CD4-positive, alpha-beta T cell treated with Interleukin-1 beta for 1 hour (primary cell): ENCODE measurements at places on chromosomes 12 and 14.
A peak's percentile ranks its signal among the peaks of the same experiment; 100 is the strongest.

- DNase-seq = no peak
Measured at GRCh38 chr12:109359131-109359690, 11.5 kb downstream of the MYO1H start.

GRCh38 chr12:8675591-8676036 is 13.0 kb upstream of the MFAP5 start:
- no peak for DNase-seq

DNA sequence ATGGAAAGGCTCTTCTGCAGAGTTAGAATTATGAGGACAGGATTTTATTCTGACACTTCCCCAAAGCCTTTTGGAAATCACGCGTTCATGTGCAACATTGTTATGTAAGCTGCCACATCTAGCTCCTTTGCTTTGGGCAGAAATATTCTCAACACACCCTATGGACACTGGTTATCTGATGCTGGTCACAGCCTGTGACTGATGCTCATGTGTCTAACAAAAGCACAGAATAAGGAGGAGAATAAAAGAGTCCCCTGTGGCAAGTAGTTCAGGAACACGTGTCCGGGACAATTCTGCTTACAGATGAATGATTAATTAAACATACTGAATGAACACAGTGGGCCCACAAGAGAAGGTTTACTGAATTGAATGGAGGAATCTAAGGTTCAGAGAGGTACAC is 22.1 kb downstream of the FOXN3 start:
- DNase-seq = no peak

DNA sequence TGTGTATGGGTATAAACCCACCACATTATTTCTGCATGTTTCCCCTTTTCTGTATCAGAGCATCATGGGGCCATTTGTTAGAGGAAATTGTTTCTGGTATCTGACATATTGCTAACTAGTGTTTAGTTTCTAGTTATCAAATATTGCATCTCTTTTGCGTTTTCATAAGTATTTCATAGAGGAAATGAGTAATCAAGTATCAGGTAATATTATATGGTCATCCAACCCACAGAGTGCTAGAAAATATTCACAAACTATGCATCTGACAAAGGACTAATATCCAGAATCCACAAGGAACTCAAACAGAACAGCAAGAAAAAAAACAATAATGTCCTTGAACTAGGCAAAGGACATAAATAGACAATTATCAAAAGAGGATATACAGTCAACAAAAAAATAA is 258.9 kb upstream of the LRIG3 start:
- no peak for DNase-seq

DNA sequence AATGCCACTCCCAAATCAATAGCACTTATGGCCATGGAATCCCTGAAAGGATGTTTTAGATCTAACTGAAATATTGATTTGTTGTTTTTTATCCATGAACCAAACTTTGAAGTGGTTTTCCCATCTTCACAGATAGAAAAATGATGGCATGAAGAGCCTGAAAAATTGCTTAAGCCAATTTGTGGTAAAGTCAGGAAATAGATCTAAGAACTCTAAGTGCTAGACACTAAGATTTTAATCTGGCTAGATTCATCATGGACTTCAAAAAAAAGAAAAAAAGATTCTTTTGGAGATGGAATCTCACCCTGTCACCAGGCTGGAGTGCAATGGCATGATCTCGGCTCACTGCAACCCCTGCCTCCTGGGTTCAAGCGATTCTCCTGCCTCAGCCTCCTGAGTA is 45.0 kb upstream of the STRN3 start:
- no peak for DNase-seq

DNA sequence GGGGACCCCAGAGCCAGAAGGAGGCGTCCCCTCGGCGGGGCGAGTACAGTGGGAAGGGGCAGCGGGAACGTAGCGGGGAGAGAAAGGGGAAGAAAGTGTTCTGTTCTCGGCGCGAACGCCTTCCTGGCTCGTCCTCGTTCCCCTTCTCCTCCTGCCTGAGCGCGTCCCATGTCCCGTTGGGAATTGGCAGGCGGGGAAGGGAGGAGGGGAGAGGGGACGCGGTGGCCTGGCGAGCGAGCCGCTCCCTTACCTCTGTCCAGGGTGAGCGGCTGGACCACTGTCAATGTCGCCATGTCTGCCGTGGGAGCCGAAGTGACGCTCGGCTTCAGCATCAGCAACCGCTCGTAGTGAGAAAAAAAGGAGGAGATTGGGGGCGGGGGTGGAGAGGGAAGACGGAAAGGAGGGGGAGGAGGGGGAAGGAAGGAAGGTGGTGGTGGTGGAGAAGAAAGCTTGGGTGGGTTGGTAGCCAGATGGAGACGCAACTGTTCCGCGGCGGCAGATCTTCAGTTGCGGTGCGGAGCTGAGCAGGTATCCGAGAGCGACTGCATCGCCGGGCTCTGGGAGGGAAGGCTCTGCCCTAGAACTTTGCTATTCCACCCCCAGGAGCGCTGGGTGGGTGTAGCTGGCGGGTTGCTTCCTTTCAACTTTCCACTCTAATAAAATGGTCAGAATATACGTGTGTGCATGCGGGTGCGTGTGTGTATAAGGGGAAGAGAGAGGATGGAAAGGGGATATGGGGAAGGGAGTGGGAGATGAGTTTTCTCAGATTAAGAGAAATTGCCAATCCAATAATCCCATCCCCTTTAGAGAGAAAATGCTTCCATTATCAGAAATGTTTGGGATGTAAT is at the start of gene LIN7A:
TSS of gene LIN7A (minus strand) at position 544 of the 848 bp plus-strand sequence. CDS start at position 332, 212 bp downstream.
- no peak for DNase-seq

DNA sequence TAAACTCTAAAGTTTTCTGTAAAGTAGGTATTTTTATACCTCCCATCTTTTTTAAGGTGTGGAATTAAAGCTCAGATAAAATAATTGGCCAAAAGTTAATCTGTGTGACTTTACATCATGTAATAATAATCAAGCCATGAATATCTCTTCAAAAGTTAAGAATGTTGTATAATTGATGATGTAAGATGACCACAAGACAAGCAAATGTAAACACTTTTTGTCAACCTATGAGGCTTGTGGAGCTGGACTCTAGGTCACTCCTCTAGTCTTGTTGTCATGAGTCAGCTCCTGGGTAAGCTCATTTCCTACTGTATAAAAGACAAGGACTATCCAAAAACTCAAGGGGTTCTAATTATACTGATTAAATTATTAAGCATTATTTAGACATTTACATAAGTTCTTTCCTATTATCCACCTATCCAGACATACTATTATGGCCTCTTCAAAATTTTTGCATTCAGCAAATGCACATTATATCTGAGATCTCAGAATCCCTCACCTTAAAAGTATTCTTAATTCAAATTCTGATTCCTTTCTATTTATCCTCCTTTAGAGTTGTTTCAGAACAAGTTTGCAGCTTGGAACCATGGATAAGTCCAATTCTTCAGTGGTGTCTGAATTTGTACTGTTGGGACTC is at the start of gene OR4K5:
TSS of gene OR4K5 (plus strand) at position 587 of the 637 bp plus-strand sequence. CDS start at position 587, 0 bp downstream.
- DNase-seq = no peak

DNA sequence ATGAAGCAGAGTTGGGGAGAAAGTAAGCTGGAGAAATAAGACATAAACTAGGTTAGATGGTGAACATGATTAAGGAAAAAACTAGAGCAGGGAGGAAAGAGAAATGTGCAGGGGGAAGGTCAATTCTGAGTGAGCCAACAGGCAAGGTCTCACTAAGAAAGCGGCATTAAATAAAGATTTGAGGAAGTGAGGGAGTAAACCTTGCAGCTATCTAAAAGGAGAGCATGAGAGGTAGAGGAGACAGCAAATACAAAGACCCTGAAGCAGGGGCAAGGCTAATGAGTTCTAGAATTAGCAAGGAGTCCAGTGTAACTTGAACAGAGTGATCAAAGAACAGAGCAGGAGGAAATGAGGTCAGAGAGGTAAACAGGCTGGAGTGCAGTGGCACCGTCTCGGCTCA is 4.4 kb upstream of the SOCS2 start:
- DNase-seq = no peak

DNA sequence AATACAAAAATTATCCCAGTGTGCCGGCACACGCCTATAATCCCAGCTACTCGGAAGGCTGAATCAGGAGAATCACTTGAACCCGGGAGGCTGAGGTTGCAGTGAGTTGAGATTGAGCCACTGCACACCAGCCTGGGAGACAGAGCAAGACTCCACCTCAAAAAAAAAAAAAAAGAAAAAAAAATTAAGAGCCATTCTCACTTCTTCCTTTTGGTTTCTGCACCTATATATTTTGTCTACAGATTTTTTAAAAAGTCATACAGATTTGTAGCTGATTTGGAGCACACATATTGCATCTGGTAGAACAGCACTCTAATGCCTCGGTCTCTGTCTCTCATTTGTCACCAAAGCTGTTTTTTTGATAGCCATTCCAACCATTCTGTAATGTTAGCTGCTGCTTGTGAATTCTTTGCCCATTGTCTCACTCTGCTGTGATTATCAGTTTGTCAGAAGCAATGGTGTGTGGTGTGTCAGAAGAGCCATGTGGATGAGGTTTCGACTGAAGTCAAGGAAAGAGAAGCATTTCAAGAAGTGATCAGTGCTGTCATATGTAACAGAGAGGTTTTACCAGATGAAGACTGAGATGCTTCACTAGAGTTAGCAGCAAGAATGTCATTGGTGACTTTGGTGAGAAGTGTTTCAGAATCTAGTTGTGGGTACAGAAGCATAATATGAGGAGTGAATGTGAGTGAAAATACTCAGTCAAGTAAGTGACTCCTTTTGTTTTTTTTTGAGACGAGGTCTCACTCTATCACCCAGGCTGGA is 8.7 kb upstream of the KTN1 start:
- no peak for DNase-seq

- peak; percentile 23 for DNase-seq
Measured at GRCh38 chr14:77000340-77001270, 27.9 kb downstream of the IRF2BPL start.

DNA sequence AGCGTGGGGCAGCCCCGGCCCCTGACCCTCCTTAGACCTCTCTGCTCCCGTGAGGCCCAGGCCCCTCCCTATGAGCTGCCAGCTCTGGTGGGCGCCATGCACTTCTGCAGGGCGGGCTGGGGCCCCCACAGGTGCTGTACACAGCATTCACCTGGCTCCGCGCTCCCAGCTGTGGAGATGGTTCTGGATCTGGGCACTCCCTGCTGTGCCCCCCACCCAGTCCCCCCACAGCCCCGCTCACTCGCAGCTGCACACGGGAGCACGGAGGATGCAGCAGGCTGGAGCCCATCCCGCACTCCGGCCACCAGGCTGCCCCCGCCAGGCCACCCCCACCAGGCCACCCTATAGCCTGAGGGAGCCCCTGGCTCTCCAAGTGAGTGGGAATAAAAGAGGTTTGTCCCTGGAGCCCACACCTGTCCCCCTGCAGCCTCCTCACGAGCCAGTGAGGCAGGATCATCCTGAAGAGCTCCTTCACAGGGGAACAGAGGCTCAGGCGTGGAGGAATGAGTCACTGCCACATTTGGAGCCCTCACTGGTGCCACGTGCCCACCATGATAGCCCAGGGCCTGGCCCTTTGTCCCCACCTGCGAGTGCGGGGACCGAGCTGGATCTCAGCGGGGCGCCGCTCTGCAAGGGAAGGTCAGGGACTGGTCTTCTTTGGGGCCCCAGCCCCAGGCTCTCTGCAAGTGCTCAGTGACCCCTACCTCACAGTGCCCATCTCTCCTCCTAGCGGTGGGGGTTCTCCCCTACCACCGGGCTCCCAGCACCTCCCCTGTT is 1.9 kb downstream of the ADSS1 start:
- no peak for DNase-seq

- DNase-seq = no peak
Measured at GRCh38 chr14:82667006-82667405, 1133.4 kb upstream of the SEL1L start.

GRCh38 chr14:97306133-97306759 is 509.1 kb downstream of the VRK1 start:
- no peak for DNase-seq

GRCh38 chr12:131466932-131467331 is 244.0 kb upstream of the SFSWAP start:
- DNase-seq = no peak

DNA sequence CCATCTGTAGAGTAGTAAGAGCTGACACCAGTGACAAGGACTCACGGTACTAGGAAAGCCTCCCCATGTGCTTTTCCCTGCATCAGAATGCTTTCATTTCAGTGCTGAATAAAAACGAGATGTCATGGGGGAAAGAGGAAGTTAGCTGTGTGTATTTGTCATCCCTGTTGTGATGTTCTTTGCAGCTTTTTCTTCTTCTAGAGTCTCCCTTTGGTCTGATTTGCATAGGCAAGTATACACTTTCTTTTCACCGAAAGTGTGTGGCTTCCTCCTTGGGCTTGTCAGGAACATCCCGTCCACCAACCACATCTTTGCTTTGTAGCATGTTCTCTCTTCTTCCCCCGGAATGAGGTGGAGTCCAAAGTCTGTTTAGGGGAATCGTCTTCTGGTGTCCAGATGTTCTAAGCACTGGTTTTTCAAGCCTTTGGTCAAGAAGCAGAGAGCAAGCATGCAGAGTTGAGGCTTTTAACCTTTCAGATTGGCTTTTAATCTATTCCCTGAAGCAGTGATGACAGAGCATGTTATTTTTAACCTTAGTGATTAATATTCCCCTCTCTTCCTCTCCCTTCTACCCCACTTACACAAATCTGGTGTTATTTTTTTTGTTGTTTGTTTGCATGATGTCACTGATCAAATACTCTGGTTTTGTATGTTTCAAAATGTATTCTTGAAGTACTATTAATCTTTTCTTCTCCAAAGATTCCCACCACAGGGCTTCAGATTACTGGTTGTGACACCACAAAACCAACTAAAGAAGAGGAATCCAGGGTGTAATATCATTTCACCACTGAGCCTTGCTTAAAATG is 163.4 kb downstream of the SAMD4A start:
- peak; percentile 17 for DNase-seq

GRCh38 chr14:61585598-61586543 is 109.4 kb upstream of the HIF1A start:
- no peak for DNase-seq

GRCh38 chr12:116065606-116066005 is 211.9 kb downstream of the MED13L start:
- DNase-seq = no peak

- DNase-seq = no peak
Measured at GRCh38 chr14:69234106-69234505, 25.9 kb upstream of the GALNT16 start.

GRCh38 chr12:15033029-15033428 is 60.2 kb downstream of the PDE6H start:
- no peak for DNase-seq

- no peak for DNase-seq
Measured at GRCh38 chr12:106106061-106106566, 32.6 kb downstream of the NUAK1 start.

DNA sequence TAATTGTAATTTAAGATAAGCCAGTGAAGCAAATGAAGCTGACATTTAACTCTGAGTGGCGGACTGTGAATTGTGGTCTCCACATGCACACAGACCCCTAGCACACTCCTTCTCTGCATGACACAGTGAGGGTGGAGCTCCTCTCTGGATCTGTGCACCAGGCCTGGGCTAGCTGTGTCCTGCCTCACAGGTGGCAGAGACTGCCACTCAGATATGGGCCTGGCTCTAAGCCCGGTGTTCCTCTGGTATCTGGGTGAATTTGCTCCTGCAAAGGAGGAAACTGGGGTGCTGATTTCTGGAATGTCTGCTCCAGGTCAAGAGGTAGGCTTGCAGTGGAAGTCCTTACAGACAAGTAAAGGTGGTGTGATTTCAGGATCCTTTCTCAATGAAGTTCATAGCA is 282.4 kb downstream of the FOXN3 start:
- DNase-seq = no peak

- DNase-seq = no peak
Measured at GRCh38 chr14:20712904-20713303, 24.3 kb downstream of the ANG start.
